Activated T-helper 9 cell treated with anti-CD3 and anti-CD28 coated beads, Interleukin-2, amount 50 U/mL, for 16 hours (primary cell): ENCODE measurements at places on chromosomes 6 and 20.

DNA sequence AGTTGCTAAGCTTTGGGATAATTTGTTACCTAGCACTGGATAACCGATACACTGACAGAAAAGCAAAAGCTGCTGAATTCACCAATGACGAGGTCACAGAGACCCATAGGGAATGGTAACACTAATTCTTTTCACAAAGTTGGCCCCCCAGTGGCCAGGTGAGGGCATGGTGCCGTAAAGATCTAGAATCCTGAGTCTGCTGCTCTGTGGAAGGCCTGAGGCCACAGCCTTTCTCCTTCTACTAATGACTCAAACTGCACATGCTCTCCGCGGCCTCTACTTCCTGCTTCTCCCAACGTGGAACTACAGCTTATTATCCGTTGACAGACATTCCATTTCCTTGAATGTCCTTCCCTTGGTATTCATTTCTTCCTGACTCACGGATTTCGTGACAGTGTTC, 127.1 kb downstream of the OPRM1 start:
- no peak for DNase-seq

- DNase-seq, result no peak
Observed at GRCh38 chr6:169028343-169028742, 225.3 kb downstream of the THBS2 start.

GRCh38 chr6:76703285-76703684, 630.8 kb upstream of the IMPG1 start:
- no peak for DNase-seq

GRCh38 chr6:43511824-43512415, 1.8 kb upstream of the LRRC73 start:
- no peak for DNase-seq

- peak; percentile 19 for DNase-seq
Observed at GRCh38 chr6:119742188-119742803, 392.7 kb upstream of the MAN1A1 start.

DNA sequence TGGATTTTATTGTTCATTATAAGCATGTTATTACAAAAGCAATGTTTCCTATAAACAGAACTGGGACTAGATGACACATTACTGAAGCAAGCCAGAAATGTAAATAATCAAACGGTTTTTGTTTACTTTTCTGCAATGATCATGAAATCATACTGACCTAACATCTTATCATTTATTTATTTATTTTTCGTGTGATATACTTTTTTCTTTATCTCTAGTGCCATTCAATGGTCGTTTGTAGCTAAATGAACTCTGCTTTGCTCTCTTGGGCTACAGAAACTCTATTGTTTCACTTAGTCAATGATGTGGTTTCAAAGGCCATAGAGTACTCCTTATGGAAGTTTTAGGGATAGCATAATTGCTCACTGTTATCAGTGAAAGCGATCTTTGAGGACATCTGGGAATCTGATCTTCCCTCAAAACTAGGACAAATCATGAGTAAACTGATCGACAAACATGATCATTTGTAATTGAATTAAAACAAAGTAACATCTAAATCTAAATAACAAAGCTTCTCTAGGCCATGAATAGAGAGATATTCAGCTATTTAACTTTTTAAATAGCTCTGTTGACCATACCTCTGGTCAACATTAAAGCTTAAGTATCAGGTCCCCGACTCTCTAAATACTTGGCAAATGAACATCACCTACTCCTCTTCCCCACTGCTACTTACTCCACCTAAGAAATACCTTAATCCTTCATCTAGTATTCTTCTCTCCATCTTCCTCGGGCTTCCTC, 933.4 kb downstream of the TFAP2A start:
- DNase-seq, result no peak

DNA sequence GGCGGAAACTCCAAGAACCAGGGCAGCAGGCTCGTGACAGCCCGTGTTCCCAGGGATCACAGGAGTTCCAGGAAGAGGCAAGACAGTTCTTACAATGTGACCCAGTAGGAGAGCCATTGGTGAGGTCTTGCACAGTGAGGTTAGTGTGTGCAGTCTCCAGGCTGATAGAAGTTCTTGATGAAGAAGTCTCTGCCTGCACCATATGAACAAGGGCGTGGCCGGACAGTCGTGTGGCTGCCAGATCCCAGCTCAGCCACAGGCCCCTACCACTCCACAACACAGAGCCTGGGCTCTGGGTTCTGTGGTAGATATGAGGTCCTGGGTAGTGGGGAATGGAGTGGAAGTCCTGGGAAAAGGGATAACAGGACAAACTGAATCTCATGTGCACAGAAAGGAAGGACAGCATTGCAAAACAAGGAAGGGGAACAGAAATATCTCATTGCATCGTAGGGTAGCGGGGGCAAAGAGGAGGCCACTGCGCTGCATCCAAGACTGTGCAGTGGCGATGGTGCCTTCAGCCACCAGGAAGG, 65.2 kb downstream of the STX11 start:
- DNase-seq, result no peak

GRCh38 chr20:19540392-19540791, 217.7 kb upstream of the RIN2 start:
- no peak for DNase-seq

GRCh38 chr6:112320561-112321318, 26.4 kb upstream of the RFPL4B start:
- no peak for DNase-seq

DNA sequence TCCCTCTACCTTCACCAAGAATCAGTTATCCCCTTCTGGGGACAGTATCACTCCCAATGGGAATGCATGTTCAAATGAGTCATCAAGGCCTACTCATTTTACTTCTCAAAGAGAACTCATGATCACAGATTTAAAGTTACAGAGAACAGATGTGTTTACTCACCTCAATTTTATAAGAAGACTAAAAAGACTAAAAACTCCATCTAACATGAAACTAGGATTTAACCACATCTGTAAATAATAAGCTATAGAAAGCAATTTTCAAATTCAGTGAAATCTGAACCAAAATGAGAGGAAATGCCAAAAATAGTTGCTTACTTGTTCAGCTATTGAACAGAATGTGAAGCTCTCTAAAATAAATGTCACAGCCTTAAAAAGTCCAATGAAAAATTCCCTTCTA, 300.1 kb upstream of the KCNQ5 start:
- no peak for DNase-seq

GRCh38 chr6:38033442-38033982, 214.0 kb downstream of the ZFAND3 start:
- DNase-seq, result no peak

- no peak for DNase-seq
Observed at GRCh38 chr6:87789198-87789899, 87.3 kb upstream of the AKIRIN2 start.
